Activated naive CD4-positive, alpha-beta T cell treated with anti-CD3 and anti-CD28 coated beads, Interleukin-2, amount 50 U/mL, for 72 hours (primary cell): ENCODE measurements at places on chromosomes 12 and 14. TPM values are rescaled to one million over a fixed set of nuclear protein-coding genes. Genes with fewer than 3 reads are reported as not detected.

The FAM90A1 gene
- total RNA-seq = 0.11 TPM

The TIGAR gene
- 3.8 TPM for total RNA-seq

The PPFIA2 gene
- total RNA-seq = not detected

The FOXG1 gene
- not detected for total RNA-seq
